A172 (cell line): ENCODE measurements at places on chromosomes 16 and 17. TPM values are rescaled to one million over a fixed set of nuclear protein-coding genes. Genes with fewer than 3 reads are reported as not detected.
A peak's percentile ranks its signal among the peaks of the same experiment; 100 is the strongest.

DNA sequence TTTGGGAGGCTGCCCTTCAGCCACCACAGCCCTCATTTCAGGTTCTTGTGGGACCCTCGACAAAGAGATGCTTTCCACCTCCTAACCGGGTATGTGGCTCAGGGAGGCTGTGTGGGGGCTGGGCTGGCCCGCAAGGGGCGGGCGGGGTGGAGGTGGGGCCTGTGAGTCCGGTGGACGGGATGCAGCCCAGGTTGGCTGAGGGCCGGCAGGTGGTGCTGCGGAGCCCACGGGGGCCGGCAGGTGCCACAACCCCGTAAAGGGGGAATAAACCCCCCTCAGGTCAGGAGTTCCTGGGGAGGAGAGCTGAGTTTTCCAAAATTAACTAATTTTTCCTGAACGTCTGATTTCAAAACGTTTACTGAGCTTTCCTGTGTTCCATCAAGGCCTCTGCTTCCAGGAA lies 4.9 kb upstream of the CIAO3 start:
- DNase-seq, result no peak

DNA sequence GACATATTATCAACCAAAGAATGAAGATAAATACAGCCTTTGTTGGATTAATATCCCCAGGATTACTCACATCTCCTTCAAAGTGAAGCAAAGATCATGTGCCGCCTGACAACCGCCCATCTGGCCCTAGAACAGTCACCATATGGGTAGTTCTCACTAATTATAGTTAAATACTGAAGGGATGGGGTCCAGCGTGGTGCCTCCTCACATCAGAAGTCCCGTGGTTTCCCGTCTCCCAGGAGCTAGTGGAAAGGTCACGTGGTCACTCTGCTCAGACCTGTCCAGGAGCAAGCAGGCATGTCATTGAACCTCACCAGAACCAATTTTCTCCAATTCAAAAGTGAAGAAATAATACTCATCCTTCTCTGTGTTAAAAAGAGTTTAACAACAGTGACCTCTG lies 434.5 kb downstream of the SHISA9 start:
- DNase-seq, result no peak

DNA sequence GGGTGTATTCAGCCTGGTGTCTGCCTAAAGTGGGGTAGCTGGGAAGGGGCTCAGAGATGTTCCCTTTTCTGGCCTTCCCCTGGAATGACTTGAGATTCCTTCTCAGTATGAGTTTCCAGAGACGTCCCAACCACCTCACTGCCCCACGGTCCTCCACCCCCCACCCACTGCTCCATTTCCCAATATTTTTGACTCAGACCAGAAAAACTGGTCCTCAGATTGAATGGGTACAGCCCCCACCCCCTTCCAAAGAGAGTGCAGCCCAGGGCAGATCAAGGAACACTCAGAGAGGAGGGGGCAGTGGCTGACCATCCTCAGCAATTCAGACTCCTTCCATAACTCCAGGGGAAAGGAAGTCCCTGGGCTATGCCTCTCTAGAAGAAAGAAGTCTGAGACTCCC lies 3.2 kb downstream of the ACLY start:
- DNase-seq, result no peak

DNA sequence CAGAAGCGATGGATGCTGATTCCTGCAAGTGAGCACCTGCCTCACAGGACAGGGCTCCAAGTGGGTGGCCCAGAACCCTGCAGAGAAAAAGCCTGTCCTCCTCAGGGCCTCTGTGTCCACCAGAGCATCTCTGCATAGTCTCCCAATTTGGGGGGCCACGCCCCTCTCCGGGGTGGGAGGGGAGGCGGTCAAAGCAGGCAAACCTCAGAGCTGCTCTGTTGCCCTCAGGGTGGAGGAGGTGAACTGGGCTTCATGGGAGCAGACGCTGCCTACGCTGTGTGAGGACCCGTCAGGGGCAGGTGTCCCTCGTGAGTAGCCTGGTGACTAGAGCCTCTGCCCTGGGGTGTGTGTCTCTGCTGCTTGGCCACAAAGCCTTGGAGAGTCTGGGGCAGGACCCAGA lies 19.3 kb downstream of the TRPV2 start:
- DNase-seq, result no peak

DNA sequence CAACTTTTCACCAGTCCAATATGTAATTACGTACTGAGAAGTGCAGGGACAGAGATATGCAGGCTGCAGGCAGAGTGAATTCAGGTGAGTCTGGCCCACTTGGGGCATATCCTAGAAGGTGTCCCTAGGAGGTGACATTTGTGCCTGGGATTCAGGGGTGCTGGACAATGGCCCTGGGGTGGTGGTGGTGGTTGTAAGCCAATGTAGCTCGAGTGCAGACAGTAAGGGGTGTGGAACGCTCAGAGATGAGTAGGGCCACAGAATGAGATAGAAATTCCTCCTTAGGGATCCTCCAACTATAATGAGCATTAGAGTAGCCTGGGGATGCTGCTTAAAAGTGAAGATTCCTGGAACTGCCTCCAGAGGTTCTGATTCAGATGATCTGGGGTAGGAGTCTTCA lies 221.7 kb upstream of the MPHOSPH6 start:
- DNase-seq, result no peak

KRTAP4-5 gene
- not detected in 2 replicates for total RNA-seq

DNA sequence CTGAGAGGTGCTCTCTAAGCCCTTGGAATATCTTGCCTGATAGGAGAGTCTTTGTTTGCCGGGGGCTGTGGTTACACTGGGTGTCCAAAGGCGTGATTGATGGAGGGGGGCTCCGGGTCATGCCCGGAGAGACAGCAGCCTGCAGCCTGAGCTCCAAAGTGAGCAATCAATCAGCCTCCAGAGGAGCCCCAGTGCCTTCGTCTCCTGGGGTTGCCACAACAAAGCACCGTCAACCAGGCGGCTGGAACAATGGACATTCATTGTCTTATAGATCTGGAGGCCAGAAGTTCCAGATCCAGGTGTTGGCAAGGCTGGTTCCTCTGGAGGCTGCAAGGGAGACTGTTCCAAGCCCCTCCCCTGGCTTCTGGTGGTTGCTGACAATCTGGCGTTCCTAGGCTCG lies 24.0 kb upstream of the GINS2 start:
- no peak for DNase-seq

- no peak for DNase-seq
Observed at GRCh38 chr17:64786337-64786736, 124.2 kb upstream of the SMURF2 start.

- no peak for DNase-seq
Observed at GRCh38 chr17:78375401-78376151, 2.9 kb upstream of the PGS1 start.

DNA sequence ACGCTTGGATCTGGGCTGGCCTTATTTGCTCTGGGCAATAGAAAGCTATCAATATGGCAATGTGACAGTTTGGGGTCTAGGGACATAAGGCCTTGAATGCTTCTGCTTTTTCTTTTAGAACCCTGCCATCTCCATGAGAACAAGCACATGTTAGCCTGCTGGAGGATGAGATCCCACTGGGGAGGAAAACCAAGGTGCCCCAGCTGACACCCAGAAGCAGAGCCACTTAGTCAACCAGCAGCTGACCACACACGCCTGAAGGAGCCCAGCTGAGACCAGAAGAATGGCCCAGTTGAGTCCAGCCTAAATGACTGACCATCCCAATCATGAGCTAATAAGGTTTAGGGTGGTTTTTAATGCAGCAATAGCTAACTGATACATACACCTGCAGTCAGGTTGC lies 171.2 kb downstream of the AHSP start:
- no peak for DNase-seq

DNA sequence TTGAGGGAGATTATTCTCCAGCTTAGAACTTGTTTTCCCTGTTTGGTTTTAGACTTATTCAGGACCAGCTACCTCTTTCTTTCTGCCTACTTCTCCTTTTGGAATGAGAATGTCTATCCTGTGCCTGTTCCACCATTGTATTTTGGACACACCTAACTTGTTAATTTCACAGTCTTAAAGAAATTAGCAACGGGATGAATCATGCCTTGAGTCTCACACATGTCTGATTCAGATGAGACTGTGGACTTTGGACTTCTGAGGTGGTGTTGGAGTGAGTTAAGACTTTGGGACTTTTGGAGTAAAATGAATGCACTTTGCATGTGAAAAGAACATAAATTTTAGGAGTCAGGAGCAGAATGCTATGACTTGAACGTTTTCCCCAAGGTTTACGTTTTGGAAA lies 581.4 kb downstream of the CDH11 start:
- DNase-seq, result no peak

DNA sequence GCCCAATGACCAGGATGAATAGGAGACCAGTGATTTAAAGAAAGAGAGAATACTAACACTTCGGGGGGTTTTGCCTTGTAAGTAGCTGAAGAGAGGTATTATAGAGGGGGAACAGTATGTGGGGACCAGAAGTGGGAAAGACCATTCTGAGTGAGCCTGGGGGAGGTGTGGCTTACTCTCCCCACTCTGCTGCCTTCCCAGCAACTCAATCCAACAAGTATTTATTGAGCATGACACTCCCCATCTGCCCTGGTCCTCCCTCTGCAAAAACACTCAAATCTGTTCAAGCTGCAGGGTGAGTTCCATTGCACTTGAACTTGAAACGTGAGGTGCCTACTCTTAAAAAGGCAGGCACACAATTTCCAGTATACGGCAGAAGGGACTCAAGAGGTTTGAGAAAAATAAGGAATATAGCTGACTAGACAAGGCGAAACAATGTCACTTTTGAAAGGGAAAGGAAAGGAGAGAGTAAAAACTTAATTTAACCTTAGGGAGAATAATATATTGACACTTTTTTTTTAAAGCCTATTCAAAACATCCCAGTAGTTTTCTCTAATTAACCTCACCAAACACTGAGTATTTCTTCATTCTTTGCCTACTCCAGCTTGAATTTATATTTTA lies 8.2 kb downstream of the FAM117A start:
- DNase-seq, result no peak

SSTR5 gene
- total RNA-seq, result not detected in 2 replicates

PDPK1 gene
- total RNA-seq, result 15.1 and 21.1 TPM in 2 replicates

GRCh38 chr16:83420206-83420760 lies 387.5 kb upstream of the HSBP1 start:
- DNase-seq, result peak; percentile 22

SLC5A11 gene
- 0.05 TPM in 1 of 2 replicates, not detected in the other for total RNA-seq

GRCh38 chr17:47742319-47743181 lies 9.5 kb downstream of the TBX21 start:
- no peak for DNase-seq
